ENCODE measurements at places on chromosomes 5 and 9.

GRCh38 chr5:143213851-143214363, 189.6 kb downstream of the NR3C1 start:
- no peak for DNase-seq

DNA sequence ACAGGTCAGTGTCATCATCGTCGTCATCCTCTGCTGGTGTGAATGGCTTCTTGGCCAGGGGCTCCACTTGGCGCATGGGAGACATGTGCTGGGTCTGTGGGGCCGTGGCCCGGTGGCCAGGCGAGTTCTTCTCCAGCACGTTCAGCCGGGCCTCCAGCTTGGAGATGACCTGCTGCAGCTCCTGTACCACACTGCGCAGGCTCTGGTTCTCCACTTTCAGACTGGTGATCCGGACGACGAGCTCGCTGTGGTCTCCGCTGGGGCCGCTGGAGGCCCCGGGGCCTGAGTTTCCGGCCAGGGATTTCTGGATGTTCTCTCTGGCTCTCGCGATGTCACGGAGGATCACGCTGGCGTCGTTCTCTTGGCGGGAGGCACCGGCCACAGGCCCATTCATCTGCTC, 40.6 kb downstream of the ZNF484 start:
- DNase-seq = no peak

- DNase-seq = no peak
Measured at GRCh38 chr9:131404987-131405386, 11.1 kb downstream of the PRRC2B start.

GRCh38 chr5:179716286-179716685, 16.3 kb upstream of the MAML1 start:
- peak; percentile 17 for DNase-seq
